Posterior cingulate gyrus (tissue), 11 donors: ENCODE measurements at places on chromosomes 2 and 18.

DNA sequence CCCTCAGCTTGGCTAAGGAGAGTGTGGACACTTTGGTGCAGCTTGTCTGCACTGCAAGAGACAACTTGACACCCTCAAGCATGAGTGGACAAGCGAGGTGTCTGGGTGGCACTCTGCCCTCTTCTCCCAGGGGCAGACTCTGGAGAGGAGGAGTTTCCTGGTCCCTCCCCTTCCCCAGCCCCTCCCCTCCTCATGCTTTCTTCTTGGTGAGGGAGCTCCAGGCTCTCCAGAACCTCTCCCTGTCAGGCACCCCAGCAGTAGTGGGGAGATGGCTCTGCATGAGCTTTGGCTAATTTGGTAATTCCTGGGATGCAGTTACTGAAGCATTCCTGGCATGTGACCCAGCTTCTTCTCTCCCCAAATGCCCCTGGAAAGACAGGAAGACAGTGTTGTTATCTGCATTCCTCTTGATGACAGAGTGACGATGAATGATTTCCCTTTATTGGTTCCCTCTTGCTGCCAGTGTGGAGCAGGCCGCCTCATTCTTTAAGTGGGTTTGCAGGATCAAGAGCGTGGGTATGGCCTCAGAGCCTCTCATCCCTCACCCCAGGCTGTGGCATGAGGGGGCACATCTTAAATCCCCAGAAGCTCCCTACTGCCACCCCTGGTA is 89.2 kb downstream of the STPG4 start:
- no peak for DNase-seq

GRCh38 chr2:117953231-117953630 is 60.6 kb downstream of the CCDC93 start:
- no peak for DNase-seq

- no peak for DNase-seq
Measured at GRCh38 chr2:182228741-182229140, 198.1 kb downstream of the PDE1A start.

DNA sequence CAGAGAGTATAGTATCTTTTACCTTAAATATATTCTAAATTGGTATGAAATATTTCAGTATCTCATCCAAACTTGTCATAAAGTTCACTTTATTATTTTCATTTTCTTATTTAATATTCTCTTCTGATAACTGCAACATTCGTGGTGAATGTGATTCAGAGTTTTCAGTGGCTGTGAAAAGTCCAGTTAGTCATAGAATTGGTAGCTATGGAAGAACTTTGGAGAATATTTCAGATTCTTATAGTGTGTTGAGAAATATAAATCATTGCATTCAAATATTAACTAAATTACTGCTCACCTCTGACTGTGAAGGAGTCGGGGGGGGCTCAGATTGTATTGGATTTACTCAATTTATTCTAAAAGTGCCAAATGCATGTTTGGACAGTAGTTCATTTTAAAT is 178.6 kb upstream of the VWC2L start:
- DNase-seq = no peak

DNA sequence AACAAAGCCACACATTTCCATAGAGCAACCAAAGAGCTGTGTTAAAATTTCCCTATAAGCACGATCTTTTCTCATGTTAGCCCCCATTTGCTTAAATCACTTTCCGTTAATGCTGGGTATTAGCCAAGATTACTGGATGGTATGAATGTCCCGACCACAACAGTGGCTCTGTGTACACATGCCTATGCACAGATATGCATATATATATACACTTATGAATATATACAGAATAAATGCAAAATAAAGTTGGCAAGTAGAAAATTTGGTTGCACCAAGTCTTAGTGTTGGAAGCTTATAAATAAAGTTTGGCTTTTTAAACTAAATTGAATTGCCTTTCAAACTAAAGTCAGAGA is 265.9 kb upstream of the ETAA1 start:
- DNase-seq = no peak

DNA sequence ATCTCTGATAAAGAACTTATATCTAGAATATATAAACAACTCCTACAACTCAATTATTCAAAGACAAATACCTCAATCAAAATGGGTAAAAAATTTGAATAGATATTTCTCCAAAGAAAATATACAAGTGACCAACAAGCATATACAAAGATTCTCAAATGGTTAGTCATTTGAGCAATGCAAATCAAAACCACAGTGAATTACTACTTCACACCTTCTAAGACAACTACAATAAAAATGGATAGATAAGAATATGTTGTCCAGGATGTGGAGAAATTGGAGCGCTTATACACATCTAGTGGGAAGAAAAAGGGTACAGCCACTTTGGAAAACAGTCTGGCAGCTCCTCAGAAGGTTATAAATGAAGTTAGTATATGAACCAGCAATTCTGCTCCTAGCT is 332.9 kb downstream of the TGIF1 start:
- no peak for DNase-seq

GRCh38 chr18:54923339-54923956 is 35.8 kb downstream of the CCDC68 start:
- DNase-seq = no peak

DNA sequence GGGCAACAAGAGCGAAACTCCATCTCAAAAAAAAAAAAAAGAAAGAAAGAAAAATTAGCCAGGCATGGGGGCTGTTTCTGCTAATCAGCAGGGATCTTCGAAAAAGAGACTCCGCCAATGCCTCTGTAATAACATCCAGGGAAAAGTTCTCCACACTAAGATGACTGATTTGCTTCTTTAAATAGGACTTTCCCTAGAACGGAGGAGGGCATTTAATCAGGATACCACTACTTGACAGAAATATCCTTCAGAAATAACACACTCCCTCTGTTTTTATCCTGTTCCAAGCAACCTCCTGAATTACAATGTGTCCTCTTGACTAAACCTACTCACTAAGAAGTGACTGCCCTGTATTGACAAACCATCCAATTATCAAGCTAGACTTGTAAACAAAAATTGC is 21.7 kb downstream of the REV1 start:
- no peak for DNase-seq

DNA sequence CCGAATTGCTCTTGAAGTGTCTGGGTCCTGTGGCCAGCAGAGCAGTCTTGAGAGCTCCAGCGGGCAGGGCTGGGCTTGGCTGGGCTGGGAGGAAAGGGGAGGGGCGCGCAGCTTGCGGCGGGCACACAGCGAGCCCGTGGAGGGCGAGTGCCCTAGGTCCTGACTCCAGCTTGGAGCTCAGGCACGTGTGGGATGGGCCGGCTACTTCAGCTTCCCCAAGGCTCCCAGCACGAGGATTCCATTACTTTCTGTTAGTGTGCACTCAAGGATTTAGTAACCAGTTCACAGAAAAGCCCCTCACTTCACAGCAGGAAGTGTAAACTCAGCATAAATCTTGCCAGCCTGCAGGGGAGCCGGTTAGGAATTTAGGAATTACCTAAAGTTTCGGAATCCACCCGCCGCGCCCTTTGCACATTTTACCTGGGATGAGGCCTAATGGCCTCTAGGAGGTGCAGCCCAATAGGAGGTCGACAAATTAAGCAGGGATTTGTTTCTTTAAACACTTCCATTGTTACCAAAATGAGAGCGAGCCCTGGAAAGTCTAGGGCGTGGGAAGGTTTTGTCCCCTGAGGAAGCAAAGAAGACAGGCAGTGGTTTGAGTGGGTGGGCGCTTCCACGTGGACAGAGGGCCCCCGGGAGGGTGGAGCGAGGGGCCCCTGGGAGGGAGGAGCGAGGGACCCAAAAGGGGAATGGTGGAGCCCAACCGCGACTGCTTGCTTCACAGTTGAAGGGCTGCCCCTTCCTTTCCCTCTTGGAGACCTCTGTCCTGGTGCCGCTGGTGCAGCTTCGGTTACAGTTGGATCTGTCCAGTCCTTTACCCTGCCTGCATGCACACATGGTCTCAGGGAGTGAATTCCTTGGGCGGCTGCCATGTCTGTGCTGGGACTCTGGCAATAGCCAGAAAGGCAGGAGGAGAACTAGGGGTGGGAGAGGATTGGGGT is 93.3 kb downstream of the CTAGE1 start:
- peak; percentile 82 for DNase-seq

DNA sequence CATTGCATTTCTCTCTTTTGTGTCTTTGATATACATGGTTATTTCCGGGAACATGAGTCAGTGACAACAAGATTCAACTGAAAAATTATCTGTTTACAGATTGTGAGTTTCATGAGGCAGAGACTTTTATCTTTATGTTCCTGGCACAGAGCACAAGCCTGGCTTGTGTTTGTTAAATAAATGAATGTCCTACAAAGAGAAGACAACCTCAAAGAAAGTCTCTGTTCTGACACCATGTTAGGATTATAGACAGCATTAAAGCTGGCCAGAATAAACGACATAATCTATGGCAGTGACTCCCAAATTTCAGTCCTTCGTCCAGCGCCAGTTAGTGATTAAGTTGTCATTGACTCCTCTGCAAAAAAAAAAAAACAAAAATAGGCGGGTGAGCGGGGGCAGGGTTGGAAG is 97.4 kb upstream of the DNAJC10 start:
- no peak for DNase-seq

GRCh38 chr18:48985161-48985560 is 34.4 kb upstream of the SMAD7 start:
- no peak for DNase-seq

- no peak for DNase-seq
Measured at GRCh38 chr2:26243470-26244308, 743 bp downstream of the HADHA start.

GRCh38 chr2:164849506-164849905 is 7.9 kb upstream of the COBLL1 start:
- no peak for DNase-seq

GRCh38 chr2:232239951-232240681 is 138.4 kb upstream of the ALPP start:
- DNase-seq = no peak

- DNase-seq = no peak
Measured at GRCh38 chr2:107727318-107727717, 99.4 kb upstream of the RGPD4 start.

GRCh38 chr2:212953170-212953920 is 198.1 kb downstream of the IKZF2 start:
- DNase-seq = no peak

- DNase-seq = no peak
Measured at GRCh38 chr2:86309966-86310365, 27.5 kb downstream of the REEP1 start.

DNA sequence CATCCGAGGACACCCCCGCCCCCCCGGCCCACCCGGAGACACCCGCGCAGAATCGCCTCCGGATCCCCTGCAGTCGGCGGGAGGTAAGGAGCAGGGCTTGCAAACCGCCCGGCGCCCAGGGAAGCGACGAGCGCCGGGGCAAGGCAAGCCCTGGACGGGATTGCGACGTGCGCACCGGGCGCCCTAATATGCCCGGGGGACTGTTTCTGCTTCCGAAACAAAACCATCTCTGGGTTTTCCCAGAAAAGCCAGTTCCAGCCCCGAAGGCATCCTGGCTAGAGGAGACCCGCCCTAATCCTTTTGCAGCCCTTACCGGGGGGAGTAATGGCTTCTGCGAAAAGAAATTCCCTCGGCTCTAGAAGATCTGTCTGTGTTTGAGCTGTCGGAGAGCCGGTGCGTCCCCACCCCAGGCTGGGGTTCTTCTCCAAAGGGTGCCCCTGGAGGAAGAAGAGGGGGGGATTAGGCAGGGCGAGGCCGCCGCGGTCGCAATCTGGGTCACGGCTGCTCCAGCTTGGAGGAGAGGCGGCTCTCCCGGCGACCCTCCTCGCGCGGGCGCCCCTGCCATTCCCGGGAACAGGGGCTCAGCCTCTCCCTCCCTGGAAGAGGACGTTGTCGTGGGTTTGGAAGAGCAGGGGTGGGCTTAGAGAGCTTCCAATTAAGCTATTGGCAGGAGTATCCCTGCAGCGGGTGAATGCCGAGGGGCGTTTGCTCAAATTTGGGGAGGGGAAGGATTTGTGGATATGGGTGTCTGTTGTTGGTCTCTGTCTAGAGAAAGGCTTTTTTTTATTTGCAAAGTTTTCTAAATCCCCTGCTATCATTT is 521 bp downstream of the MYCN start:
- peak; percentile 17 for DNase-seq

DNA sequence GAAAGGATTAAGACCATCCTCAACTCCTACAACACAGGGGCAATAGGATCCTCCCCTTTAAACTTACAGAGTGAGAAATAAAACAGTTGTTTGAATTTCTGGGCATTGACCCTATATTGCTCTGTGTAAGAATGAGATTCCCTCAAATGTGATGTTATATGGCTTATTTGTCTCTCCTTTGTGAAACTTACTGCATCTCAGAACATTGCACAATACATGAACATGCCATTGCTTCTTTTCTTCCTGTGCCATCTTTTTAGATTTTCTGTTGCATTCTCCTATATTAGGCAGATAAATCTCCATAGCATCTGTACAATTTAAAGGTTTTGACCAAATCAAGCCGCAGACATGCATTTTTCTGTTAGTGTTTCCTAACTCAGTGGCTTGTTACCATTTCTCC is 941.9 kb upstream of the FANCL start:
- no peak for DNase-seq

DNA sequence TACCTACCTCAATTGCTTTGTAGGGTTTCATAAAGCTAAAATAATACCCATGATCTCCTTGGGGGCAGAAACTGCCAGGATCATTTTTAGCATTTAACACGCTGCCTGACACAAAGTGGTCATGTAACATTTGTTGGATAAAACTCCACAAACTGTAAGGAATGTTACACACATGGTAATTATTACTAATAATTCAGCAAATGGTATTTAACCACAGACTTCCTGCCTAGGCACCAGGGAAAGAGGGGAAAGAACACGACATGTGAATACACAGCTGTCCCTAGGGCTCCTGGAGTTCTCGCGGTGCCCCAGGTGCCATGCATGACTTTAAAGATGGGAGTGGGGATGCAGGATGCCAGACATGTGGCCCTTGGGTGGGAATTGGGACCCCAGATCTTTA is 43.5 kb downstream of the ASAP2 start:
- DNase-seq = no peak

DNA sequence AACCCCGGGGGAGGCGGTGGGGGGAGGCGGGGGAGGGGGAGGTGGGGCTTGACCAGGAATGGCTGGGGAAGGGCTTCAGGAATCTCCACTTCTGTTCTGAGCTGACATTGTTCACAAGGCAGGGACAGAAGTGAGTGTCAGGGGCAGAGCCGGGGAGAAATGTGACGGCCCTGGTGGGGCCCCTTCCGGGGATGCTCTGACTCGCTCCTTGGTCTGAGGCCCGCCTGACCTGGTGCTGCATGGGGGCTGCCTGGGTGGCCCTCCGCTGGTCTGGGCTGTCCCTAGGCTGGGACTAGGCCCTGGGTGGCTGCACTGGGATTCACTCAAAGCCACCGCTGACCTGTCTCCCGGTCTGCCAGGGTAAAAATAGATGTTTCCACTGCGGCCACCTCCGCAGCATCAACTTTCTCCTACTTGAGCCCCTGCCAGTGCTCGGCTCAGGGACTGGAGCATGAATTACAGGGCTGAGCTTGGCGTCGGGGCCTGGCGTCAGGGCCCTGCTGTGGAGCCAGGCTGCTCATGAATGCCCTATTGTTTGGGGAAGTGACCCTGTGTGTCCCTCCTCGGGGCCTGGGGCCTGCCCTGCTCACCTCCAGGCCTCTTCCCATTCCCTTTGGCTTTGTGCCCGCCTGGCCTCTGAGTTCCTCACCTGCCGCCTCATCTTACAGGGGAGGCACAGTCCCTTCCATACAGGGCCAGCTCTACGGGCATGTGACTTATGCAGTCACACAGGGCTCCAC is 247.5 kb downstream of the DYSF start:
- DNase-seq = peak; percentile 72
